ENCODE measurements at places on chromosomes 13 and 19. TPM values are rescaled to one million over a fixed set of nuclear protein-coding genes. Genes with fewer than 3 reads are reported as not detected.
A peak's percentile ranks its signal among the peaks of the same experiment; 100 is the strongest.

DNA sequence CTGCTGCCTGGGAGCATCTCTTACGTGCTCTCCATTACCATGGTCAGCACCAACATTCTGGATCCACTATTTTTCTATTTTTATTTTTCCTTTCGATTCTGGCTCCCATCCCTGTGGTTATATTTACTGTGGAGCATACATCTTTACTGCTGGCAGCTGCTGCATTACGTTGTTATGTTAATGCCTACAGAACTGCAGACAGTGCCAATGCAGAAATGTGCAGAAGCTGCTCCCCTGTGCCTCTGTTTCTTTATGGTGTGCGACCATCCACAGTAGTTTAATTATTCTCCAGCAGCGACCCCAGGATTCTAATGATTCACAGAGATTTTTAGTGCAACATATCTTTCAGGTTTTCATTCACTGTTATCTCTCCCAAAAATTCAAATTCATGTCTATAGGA lies 911.7 kb upstream of the SLITRK6 start:
- DNase-seq = no peak

SLC15A1 gene
- polyA plus RNA-seq = 0.99 TPM

- DNase-seq = no peak
Measured at GRCh38 chr19:33720691-33721682, 75.7 kb upstream of the KCTD15 start.

DNA sequence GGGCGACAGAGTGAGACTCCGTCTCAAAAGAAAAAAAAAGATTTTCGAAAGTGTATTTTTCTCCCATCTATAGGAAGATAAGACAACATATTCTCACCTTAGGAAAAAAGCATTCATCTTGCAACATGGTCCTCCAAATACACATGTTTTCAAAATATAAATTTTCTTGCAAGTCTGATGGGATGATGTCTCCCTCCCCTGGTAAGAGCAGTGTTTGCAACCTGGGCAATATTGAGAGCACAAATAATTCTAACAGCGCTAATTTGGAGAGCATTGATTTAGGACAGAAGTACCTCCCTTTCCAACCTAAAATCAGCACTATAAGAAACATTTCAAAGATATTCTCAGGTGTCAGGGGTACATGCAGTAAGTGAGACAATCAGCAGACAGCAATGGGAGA lies 61.0 kb upstream of the SHISA2 start:
- no peak for DNase-seq

COX7A1 gene
- polyA plus RNA-seq = 34.6 TPM

DNA sequence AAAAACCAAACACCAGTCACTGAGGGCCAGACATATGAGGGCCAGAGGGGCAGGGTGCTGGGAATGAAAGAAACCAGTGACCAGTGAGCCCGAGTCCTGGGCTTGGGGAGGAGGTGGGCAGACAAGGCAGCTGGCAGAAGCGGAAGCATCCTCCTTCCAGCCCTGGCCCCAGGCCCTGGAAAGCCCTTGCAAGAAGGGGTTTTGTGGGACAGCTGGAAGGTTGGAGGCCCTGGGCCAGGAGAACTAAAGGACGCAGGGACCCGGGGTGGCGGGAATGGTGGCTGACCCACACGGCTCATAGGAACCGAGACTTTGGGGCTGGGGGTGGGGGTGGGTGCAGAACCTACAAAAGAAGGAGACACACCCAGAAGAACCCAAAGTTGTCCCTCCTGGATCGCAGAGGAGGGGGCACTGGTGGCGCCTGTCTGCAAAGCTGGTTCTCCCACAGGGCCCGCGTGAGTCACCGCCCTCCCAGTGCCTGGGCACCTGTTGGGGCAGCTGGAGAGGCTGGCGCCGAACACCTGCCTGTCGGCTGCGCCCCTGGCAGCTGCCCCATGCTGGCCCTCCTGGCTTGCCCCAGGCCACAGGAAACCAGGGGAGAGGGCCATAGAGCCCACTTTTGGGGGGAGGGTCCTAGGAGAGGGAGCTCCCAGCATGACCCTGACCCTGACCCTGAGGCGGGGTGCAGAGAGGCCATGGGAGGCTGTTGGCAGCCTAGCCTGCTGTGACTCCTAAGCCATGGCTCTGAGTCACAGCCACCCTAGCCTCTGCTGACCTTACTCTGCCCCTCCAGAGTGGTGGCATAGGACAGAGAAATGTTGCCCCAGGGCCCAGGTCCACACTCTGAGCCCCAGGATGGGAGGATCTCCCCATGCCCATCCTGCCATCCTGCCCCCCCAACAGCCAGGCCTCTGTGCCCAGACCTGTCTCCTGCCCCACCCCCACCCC lies 802 bp downstream of the DMPK start:
- no peak for DNase-seq

- DNase-seq = no peak
Measured at GRCh38 chr13:90577726-90578125, 769.8 kb upstream of the MIR17HG start.

SLITRK6 gene
- 52.1 TPM for polyA plus RNA-seq

GRCh38 chr19:16361254-16361653 lies 36.6 kb downstream of the KLF2 start:
- DNase-seq = no peak

ZNF90 gene
- polyA plus RNA-seq = 33.5 TPM

FLT3LG gene
- 10.1 TPM for polyA plus RNA-seq

DNA sequence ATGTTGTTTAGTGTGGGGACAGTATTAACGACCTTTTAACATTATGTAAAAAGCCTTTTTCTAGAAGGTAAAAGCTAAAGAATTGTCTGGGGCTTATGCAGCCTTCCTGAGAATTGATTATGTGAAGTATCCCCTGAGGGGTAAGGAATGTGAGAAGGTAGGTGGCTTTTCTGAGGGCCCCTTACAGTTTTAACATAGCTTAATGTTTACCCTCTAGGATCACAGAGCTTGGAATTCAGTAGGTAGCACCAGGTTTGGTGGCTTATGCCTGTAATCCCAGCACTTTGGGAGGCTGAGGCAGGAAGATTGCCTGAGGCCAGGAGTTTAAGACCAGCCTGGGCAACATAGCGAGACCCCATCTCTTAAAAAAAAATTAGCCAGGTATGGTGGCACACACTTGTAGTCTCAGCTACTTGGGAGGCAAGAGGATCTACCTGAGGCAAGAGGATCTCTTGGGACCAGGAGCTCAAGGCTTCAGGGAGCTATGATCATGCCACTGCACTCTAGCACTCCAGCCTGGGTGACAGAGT lies 101.3 kb downstream of the OLFM4 start:
- DNase-seq = no peak

GRCh38 chr19:4172861-4173473 lies 9.4 kb downstream of the SIRT6 start:
- DNase-seq = peak; percentile 30

GRCh38 chr19:17847538-17848366 lies at the start of gene JAK3:
Gene JAK3 (minus strand): TSS chr19:17847982. CDS start chr19:17844417, 3,565 bp downstream.
- peak; percentile 55 for DNase-seq

GRCh38 chr19:38559428-38560401 lies 58.0 kb downstream of the MAP4K1 start:
- no peak for DNase-seq

SLC25A42 gene
- 11.9 TPM for polyA plus RNA-seq

GRCh38 chr19:46958532-46958931 lies 61.1 kb upstream of the NPAS1 start:
- DNase-seq = no peak

DNA sequence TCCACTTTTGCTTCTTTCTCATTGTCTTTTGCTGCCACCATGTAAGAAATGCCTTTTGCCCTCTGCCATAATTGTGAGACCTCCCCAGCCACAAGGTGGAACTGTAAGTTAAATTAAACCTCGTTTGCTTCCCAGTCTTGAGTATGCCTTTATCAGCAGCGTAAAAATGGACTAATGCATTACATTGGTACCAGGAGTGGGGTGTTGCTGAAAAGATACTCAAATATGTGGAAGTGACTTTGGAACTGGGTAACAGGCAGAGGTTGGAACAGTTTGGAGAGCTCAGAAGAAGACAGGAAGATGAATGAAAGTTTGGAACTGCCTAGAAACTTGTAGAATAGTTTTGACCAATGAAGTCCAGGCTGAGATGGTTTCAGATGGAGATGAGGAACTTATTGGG lies 115.2 kb downstream of the B3GLCT start:
- no peak for DNase-seq

GPC5 gene
- 15.9 TPM for polyA plus RNA-seq

DNA sequence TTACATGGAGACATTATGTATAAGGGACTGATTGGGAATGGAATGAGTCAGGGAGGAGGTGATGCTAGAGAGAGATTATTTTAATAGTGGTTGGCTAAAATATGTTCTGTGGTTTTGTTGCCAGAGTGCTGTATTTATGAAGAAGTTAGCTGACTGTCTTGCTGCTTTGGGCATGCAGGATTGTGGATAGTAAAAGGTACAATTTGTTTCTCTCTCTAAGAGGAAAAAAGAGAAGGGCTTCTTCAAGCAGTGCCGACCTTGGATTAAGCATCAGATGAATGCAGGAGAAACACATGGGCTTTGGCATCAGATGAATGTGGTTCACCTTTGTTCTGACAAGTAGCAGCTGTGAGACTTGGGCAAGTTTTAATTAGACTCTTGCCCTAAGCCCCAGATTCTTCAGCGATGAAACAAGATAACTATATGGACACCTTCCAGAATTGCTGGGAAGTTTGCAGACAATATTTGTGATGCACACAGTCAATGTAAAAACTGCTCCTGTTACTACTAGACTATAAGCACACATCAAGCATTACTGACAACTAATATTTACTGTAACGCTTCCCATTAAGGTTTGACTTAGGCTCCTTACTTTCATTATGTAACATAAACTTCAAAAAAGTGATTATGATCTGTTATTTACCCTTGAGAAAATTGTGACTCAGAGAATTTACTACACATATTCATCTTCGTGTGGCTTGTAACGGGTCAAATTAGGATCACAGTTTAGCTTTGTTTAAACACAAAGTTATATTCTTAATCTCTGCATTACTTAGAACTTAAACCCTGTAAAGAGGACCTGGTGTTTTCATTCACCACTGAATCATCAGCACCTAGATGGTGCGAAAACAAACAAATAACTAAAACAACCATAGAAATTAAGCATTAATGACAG lies 824.0 kb downstream of the PCDH9 start:
- no peak for DNase-seq

- DNase-seq = no peak
Measured at GRCh38 chr13:77337159-77337558, 10.3 kb upstream of the MYCBP2 start.

DNA sequence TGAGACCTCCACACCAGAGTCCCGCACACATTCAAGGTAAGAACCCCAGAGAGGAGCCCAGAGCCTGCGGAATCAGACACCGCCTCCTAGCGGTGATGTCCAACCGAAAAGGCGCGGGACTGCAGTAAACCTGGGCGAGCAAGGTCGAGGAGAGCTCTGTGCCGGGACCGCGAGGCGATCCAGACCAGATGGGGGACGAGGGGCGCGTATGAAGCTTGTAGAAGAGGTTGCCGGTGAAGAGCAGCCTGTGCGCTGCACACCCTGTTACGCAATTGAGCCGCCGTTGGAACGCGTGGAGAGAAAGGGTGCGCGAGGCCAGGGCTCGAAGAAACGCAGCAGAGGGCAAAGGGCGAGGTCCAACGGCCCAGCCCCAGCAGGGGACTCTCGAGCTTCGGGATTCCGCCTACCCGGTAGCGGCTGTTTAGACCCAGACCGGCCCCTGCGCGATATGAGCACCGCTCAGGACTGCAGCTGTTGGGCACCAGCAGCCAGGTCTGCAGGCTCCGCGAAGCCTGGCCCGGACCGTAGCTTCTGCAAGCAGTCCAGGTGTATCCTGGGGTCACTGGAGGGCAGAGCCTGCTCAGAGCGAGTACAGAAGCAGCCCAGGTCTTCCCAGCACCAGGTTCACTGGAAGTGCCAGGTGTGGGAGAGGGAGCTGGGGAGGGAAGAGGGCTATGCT lies 65.9 kb upstream of the ZNF599 start:
- peak; percentile 16 for DNase-seq

ZNF208 gene
- polyA plus RNA-seq = 2.0 TPM

TMEM238 gene
- polyA plus RNA-seq = 0.77 TPM

THSD1 gene
- polyA plus RNA-seq = 50.0 TPM

- no peak for DNase-seq
Measured at GRCh38 chr13:110250258-110250891, 56.6 kb downstream of the COL4A1 start.

DNA sequence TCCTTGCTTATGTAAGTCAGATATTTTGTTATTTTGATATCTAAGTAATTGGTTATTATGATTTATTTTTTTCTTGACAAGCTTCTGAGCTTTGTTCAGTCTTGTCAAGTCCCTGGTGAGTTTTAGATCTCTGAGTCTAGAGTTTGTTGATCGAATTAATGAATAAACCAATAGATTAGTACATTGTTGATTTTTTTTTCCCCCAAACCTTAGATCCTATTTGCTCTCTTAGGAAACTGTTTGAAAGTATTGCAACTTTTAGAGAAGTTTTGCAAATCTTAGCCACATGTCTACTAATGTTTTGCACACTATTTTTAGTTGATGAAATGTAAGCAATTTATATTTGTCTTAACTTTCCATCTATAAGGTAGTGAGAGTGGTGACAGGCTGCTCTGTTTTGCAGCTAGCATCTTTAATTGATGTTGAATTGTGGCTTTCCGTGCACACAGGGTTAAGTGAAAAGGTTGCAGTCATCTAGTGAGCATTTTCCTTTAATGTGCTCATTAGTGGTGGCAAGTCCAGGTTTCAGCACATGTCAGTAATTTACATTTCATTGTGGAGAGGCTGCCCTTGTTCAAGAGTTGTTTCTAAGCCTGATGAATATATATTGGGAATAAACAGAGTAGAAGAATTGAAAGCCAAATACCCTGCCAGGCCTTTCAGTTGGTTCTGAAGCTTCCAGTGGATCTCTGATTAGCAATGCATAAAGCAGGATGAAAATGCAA lies 86.3 kb downstream of the PCCA start:
- no peak for DNase-seq

ATXN8OS gene
- 0.10 TPM for polyA plus RNA-seq

GRIN3B gene
- 0.46 TPM for polyA plus RNA-seq

GRCh38 chr13:50284540-50284939 lies 269.3 kb downstream of the KCNRG start:
- DNase-seq = no peak

DNA sequence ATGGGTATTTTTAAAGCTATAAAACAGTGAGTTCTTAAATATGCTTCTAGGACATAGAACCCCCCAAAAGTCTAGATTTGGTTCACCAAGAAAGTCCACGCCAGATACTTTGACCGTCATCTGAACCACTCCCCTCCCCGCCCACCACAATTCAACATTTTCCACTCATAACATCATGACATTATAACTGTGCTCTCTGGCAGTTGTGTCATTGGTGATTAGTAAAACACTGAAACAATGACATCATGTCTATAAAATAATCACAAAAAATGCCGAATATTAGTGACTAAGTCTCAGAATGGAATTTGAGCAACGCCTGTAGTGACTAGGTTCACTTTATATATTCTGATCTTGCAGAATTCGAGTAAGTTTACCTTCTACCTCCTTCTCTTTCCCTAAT lies 732.3 kb downstream of the FGF9 start:
- DNase-seq = no peak

CACNG8 gene
- polyA plus RNA-seq = 0.13 TPM

RXFP2 gene
- polyA plus RNA-seq = not detected

GNA15 gene
- 3.9 TPM for polyA plus RNA-seq

DNA sequence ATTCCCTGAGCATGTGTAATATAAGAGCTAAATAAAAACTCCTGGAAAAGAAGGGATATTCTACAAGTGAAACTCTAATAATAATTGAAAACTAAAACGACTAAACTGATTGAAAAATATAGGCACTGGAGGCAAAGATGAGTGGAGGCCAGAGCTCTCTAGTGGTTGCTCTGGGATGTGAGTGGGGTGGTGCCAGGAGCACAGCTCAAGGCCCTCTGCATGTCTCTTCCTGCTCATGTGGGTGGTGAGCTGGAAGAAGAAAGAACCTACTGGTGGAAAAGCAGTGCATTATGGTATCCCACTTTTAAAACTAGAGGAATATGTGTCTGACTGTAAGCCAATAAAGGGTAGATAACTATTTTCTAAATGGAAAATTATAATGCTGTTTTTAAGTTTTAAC lies 15.8 kb upstream of the ARHGEF7 start:
- DNase-seq = no peak

- no peak for DNase-seq
Measured at GRCh38 chr13:112131081-112131712, 64.2 kb downstream of the SOX1 start.

All from right lung (tissue), 10 donors.